ENCODE measurements at places on chromosomes 2 and 18.

GRCh38 chr18:360676-361075, 92.8 kb upstream of the THOC1 start:
- DNase-seq, result no peak

- no peak for DNase-seq
These were observed 401.8 kb downstream of the KCNJ3 start for GRCh38 chr2:155100261-155100660.

DNA sequence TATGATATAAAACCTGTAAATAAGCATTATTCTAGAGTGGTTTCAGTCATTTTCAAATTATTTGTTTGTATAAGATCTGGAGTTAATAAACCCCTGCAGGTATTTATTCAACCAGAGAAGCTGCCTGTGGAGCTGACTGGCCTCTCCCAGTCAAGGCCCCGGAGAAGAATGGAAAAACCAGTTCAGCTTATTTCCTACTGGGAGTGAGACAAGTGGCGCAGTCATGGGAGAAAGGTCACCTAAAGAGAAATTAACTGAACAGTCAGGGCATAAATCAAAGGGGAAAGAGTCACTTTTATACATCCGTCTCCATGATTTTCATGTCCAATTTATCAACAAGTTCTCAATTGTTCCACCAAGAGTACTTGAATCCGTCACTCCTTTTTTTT, 240.9 kb downstream of the RNF152 start:
- DNase-seq, result no peak

- DNase-seq, result no peak
These were observed 122.8 kb upstream of the AGAP1 start for GRCh38 chr2:235371018-235371417.

- no peak for DNase-seq
These were observed 31.2 kb downstream of the GLS start for GRCh38 chr2:190911813-190912212.

DNA sequence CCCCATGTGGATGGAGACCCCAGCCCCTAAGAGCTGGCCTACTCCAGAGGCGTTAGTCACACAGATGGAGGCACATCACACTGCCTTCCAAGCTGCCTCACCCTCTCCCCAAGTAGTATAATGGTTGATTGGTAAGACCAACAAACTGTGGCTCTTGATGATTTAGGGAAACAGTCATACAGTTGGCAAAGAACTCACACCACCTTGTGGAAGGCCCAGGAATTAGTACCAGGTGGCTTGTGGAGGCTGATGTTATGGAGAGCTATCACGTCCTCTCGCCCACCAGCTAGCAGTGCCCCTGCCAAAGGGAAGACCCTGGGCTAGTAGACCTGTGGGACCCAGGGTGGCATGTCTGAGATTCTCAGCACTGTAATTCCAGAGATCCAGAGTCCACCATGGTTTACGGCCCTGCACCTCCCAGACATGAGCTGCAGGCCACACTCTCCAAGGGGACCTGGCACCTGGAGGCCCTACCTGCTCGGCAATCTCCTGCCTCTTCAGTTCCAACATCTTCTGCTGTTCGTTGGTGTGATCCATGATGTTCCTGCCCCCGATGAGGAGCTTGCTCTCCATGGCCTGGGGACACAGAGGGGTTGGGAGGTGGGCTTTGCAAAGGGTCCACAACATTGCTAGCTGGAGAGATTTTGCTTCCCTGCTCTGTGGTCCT, 26.3 kb downstream of the KIF3C start:
- no peak for DNase-seq

DNA sequence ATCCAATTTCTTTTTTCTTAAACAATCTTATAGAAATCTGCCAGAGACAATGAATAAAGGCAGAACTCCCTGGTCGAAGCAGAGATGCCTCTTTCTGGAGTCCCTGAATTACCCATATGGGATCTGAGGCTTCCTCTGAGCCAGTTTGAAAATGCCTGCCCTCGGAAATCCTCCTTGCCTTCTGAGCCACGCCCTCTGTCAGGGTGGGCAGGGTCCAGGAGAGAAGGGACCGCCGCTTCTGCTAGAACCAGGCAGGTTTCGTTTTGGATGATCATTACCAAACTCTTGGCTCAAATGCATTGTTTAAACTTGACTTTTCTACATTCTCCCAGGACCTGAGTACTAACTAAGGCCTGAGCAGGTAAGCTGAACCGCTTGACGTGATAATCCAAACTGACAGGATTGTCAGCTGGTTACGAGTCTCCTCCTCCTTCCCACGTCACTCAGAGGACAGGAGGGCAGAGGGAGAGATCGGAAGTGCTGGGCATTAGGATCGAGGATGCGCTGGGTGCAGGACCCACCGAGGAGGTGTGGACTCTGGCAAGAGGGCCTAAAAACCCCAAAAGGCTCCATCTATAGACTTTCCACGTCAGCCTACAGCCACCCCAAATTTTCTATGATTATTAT, 128.4 kb downstream of the KLHL29 start:
- DNase-seq, result no peak

GRCh38 chr2:205931388-205931787, 154.6 kb downstream of the INO80D start:
- DNase-seq, result no peak

Data from stimulated activated CD8-positive, alpha-beta memory T cell treated with anti-CD3 and anti-CD28 coated beads, Interleukin-7, amount 100 ng/mL, for 48 hours (primary cell).